Amygdala (tissue), 56 donors: ENCODE measurements at places on chromosomes 7 and 10.

GRCh38 chr10:109859221-109859620 lies 64.1 kb downstream of the XPNPEP1 start:
- DNase-seq = no peak

DNA sequence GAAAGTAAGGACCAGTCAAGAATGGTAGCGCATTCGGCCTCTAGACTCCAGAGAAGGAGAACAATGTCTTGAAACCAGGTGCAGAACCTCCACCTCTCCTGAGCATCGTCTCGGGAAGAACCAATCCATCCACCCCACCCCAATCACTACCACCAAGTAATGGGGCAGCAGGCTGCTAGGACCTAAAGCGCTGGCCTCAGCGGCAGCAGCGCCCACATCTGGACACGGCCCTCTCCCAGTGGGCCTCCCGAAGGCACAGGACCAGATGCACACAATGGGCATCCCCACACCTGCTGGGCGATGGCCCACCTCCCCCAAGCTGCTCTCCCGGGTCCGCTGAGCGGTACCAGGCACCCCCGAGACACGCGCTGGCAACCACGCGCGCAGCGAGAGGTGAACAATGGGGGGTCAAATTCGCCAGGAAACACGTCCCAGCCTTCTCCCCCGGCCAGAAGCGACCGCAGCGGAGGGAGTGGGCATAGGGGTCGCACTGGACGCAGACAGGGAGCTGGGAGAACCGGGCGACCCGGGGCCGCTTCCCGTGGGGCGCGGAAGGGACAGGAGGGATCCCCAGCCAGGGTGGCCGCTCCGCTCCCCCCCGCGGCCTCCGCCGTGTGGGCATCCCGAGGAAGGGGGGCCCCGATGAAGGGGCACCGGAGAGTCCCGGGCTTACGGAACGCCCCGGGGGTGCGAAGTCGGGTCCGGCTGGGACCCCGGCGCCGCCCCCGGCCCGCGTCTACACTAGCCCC lies 506 bp downstream of the CTTNBP2 start:
- no peak for DNase-seq

DNA sequence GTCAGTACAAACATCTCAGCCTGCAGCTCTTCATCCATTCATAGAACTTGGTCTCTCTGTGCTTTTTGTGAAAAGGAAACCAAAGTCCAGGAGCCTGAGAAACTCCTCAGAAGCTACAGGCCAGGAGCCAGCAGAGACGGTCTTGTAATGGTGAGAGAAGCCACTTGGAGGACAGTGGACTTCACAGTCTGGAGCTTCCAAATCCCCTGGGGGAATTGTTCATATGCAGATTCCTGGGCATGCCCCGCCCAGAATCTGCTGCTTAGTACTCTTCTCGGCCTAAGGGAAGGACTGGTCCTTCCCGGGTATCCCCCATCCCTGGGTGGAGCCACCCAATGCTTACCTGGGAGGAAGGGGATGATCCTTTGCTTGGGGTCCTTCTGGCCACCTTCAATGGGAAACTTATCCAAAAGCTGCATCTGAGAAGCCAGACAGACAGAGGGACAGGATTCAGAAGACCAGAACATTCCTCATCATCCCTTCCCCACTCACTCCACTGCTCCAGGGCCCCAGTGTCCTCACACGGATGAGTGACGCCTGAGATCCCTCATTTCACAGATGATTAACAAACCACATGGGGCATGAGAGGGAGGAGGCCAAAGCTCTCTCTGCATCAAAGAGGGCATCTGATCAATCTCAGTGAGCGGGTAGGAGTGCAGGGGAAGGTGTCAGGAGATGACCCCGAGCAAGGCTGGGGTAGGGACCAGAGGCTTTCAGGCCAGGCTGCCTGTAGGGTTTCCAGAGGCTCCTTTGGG lies 88.4 kb downstream of the SH3PXD2A start:
- DNase-seq = no peak

GRCh38 chr7:16399265-16399831 lies 22.0 kb downstream of the CRPPA start:
- no peak for DNase-seq

GRCh38 chr10:5013385-5013784 lies 9.7 kb upstream of the AKR1C2 start:
- no peak for DNase-seq

GRCh38 chr7:2359610-2360009 lies 5.0 kb downstream of the EIF3B start:
- no peak for DNase-seq

DNA sequence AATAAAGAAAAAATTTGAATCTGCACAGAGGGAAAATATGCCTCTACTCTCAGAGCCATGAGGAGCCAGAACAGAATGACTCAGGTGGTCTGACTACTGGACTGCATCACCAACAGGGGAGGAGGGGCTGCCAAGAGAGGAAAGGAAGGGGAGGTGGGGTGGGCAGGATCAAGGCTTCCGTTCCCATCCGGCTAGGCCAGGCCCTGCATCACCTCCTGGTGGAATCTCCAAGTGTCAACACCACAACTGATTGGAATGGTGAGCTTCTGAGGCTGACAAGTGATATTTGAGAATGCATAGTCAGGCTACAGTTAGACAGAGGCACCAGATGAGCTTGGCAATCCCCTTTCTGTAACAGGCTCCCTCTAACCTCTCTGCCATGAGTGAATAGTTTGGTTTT lies 10.4 kb upstream of the GPR26 start:
- no peak for DNase-seq
